ENCODE measurements at places on chromosomes 2 and 18.

DNA sequence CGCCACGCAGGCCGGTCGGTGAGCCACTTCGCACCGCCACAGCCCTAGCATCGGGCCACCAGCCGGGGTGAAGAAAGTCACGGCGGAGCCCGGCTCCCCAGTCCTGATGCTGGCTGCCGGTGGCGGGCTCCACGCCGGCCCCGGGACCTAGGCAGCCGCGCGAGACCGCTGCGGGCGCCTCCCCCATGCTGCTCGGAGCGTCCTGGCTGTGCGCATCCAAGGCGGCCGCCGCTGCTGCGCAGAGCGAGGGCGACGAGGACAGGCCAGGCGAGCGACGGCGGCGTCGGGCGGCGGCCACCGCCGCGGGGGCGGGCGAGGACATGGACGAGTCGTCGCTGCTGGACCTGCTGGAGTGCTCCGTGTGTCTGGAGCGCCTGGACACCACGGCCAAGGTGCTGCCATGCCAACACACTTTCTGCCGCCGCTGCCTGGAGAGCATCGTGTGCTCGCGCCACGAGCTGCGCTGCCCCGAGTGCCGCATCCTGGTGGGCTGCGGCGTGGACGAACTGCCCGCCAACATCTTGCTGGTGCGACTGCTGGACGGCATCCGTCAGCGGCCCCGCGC is 433 bp downstream of the SH3RF3 start:
- DNase-seq: peak; percentile 10

DNA sequence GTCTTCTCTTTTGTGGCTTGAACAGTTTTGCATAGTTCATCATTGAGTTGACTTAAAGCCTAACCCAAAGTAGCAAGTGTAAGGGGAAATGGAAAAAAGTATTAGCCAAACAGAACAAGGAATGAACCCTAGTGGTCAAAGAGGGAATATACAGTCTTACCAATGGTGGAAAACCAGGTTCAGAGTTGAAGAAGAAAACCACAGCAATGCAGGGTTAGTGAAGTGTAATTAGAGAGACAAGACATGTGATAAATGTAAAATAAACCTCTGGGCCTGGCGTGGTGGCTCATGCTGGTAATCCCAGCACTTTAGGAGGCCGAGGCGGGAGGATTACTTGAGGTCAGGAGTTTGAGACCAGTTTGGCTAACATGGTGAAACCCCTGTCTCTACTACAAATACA is 2.4 kb downstream of the TTN start:
- DNase-seq: no peak

DNA sequence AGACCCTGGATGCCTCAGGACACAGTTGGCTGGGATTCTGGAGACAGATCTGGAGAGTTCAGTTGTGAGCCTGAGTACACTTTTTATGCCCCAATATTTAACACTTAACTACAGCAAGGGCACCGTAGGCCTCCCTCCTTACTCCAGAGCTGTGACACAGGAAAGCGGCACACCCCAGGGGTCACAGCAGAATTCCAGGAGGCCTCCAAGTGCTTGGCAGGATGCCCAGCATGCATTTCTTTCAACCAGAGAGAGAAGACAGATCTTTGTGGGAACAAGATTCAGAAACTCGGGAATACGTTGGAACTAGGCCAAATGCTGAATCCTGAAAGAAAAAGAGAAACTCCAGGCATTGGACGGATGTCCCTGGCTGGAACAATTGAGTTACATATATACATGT is 199.2 kb upstream of the NT5C1B start:
- DNase-seq: no peak

GRCh38 chr18:377088-377487 is 109.2 kb upstream of the THOC1 start:
- DNase-seq: no peak

DNA sequence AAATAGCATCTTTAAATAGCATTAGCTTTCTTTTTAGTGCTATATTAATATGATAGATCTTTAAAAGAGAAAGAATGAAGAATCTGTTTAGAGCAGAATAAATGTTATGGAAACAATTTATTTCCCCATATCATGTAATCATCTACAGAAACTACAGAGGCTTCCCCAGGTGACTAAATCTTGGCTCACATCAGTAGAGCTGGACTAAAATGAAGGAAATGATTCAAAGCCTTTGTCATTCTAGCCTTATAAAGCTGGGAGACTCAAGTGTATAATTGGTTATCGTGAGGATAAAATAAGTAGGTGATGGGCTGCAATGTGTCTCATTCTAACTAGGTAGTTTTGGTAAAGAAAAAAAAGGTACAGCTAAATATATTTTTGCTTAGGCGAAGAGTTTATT is 83.2 kb upstream of the UNC80 start:
- no peak for DNase-seq

- no peak for DNase-seq
Observed at GRCh38 chr2:14621114-14621513, 11.4 kb upstream of the LRATD1 start.

- DNase-seq: no peak
Observed at GRCh38 chr2:238504181-238504931, 77.6 kb downstream of the ASB1 start.

DNA sequence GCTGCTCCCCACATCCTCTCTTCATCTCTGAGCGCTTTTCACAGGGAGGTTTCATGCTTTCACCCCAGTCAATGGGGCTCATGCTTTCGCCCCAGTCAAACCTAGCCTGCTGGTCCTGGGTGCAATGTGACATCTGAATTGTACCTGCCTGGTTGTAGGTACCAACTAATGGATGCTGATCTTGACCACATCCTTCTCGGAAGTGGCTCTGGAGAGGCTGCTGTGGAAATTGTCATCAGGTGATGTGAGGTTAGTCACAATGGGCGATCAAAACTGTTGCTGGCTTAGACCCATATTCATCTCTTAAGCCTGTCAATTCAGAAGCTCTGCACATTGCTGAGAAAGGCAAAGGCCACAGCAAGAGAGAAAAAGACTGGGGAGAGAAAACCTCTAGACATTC is 32.7 kb upstream of the ALKAL2 start:
- no peak for DNase-seq

GRCh38 chr2:38959938-38960608 is 70.4 kb downstream of the ARHGEF33 start:
- peak; percentile 4 for DNase-seq

DNA sequence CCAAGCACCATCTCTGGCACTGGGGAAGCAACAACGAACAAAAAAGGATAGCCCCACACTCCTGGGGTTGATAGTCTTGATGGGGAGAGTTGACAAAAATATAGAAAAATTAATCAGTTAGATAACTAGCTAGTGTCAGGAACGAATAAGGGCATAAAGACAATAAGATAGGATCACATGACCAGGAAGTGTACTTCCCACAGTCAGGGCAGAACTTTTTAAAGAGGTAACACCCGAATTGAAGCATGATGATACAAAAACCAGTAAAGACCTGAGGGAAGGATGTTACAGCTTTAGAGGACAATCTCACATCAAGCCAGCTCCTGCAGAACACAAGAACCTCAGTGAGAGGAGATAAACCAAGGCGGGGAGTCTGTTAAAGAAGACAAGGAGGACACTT is 295.4 kb upstream of the CRIM1 start:
- no peak for DNase-seq

GRCh38 chr2:10514273-10514672 is 66.1 kb upstream of the ODC1 start:
- no peak for DNase-seq

DNA sequence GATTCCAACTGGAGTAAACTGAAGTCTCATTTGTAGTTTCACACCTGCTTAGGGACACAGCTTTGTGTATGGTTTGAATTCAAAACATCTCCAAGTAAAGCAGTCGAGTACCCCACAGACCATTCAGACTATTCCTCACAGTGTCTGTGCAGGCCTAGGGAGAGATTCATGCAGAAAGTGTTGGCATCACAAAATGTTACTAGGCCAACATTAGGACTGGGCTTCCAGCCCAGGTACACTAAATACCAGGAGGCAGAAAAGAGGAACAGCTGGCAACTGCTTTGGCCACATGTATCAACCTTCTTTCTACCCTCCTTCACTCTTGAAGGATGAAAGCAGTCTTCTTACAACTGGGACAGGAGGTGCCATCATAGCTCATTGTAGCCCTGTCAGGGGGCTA is 270.4 kb upstream of the TMEFF2 start:
- DNase-seq: no peak

DNA sequence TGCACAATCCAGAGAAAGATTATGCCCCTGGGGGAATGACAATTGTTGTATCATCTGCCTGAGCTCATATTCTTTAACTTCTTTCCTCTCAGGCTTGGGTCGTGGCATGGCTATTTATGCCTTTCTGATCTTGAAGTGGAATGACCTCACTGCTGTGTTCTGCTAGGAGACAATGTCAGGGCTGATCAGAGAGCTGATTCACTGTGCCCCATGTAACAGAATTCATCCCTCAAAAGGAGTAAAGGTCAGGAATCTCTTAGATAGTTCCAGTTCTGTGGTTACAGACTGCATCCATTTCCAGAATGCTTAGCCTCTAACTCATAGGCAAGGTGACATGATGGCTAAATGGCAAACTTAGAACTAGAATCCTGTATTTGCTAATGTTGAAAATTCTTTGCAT is 511.7 kb upstream of the CNTNAP5 start:
- no peak for DNase-seq

DNA sequence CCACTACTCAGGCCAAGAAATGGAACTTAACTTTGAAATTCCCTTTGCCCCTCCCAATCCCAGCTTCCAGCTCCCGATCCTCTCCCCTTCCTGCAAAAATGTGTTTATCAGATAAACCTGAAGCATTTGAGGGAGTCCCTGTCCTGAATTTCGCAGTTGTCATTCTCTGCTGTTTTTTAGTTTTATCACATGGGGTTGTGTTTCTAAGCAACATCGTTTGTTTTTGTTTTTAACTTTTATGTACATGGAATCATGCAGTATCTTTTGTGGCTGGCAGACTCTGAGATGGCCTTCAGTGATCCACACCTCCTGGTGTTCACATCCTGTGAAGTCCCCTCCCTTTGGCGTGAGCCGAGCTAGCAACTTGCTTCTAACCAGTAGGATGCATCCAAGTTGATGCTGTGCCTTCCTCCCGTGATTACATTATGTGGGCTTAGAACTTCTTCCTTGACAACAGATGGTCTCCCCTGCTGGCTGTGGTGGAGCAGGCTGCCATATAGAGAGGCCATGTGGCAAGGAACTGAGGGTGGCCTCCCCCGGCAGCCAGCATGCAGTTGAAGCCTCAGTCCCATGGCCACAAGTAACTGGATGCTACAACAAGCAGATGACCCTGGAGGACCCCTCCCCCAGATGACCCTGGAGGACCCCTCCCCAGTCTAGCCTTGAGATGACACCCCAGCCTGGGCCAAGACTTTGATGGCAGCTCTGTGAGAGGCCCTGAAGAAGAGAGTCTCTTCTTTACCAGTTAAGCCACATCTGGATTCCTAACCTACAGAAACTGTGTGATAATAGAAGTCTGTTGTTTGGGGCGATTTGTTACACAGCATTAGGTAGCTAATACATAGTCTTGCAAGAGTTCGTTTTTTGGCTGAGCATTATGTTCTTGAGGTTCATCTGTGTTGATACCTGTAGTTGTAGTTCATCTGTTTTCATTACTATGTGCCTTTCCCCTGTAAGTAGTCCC is 27.7 kb downstream of the SH3BP4 start:
- no peak for DNase-seq

GRCh38 chr18:34592961-34593382 is 117.1 kb upstream of the DTNA start:
- no peak for DNase-seq

DNA sequence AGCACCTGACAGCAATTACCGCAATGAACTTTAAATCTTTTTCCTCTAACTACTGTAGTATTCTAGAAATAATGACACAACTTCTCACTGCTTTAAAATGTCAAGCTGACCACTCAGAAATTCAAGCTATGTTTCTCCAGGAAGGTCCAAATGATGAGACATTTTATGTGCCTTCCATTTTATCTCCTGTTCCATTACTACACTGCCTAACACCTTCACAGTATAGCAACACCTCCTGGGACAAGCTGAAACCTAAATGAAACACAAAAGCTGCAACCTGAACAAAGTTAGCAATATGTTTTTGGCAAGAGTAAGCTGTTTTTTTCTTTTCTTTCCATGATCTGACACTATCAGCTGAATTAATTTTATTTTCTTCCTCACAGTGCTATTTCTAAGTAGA is 81.9 kb downstream of the IKZF2 start:
- DNase-seq: no peak

DNA sequence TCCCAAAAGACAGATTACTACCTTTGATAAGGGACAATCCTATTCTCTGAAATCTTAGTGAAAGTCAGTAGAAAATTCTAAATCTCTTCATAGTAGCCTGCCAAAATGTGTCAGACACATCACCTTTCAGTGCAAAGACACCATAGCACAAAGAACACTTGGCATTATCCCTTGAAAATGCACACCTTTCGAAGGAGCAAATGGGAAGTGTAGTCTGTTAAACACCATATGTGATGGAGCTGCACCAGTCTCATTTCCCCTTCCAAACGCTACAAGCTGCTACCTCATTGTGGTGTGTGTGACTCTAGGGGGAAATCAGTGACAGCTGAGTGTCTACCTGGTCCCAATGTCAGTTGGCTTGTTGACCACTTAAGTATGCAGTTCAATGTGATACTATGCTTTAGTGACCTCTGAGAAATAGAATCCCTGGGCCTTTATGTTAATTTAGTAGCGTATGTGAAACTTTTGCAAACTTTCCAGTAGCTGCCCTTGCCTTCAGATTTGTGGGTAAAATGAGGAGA is 551.7 kb downstream of the ARHGAP15 start:
- DNase-seq: no peak

DNA sequence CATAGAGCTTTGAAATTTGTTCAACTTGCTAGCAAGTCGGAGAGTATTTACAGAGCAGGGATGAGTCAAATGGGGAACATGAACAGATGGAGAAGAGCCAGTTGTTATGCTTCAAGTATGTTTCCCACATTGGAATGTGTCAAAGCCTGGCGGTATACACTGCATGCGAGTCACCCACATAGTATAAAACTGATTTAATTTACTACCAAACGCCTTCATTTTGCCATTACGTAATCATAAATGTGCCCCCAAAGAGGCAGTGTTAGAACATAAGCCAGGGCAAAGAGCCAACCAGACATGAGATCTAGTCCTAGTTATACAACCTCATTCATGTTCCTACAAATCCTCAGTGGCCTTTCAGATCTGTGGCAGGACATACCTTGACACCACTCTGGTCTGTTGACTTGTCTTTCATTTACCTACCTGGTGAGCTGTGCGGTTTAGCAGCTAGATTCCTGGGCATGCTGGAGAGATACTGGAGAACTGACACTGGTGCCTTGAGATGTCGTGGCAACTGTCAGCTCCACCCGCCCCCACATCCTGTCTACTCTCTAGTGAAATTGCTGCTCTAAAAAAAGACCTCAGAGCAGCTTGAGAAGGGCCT is 21.7 kb upstream of the NRP2 start:
- no peak for DNase-seq

DNA sequence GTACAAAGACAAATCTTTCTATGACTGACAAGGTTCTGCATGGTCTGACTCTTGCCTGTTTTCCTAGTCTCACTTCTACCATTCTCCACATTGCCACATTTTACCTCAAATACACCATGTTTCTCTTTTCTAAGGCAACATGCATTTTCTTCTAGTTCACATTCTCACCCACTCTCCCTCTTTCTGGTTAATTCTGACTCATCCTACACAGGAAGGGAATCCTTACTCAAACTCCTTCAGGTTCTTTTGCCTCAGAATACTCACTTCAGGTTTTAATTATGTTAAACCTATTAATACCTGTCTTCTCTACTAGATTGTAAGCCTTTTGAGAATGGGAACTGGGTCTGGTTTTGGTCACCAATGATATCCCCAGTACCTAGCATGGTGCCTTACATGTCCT is 47.2 kb downstream of the MAP2 start:
- no peak for DNase-seq

Data from stimulated activated CD4-positive, alpha-beta T cell treated with anti-CD3 and anti-CD28 coated beads, TNF-alpha, amount 100 ng/mL, for 1 hour (primary cell).